ENCODE measurements at places on chromosomes 2 and 18.

DNA sequence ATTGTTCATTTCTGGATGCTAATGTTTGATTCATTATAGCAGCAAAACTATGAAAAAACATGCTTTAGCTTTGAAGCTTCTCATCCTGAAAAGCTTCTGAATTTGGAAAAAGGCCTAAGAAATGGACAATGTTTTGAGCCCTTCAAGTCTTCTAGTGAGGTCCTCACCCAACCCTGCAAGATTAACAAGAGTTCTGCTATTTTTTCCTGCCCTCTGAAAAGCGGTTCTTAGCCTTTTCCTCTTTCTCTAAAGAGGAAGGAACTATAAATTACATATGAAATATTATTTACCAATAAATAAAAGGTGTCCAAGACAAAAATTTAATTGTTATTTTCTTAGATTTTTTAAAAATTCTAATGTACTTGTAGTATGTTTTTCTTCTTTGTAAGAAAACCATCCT, 19.9 kb upstream of the CDH19 start:
- DNase-seq: no peak

DNA sequence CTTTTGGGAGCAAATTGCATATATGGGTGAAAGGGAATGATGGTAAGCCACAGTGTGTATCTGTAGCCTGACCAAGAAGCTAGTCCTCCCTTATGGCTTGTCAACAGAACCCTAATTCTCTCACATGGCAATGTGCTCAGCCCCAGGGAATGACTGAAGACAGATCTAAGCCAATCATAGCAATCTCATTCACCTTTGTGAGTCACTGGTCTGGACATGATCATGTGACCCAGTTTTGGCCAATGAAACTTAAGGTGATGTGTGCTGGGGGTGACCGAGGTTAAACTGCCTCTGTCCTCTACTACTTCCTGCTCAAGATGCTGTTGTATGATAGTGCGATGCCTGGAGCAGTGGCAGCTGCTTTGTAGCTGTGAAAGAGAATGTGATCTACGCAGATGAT, 491.2 kb upstream of the HS6ST1 start:
- DNase-seq: no peak

GRCh38 chr2:72271276-72271614, 123.6 kb upstream of the CYP26B1 start:
- DNase-seq: peak; percentile 45

- peak; percentile 36 for DNase-seq
Measured at GRCh38 chr2:23386339-23387220, 1.6 kb downstream of the KLHL29 start.

DNA sequence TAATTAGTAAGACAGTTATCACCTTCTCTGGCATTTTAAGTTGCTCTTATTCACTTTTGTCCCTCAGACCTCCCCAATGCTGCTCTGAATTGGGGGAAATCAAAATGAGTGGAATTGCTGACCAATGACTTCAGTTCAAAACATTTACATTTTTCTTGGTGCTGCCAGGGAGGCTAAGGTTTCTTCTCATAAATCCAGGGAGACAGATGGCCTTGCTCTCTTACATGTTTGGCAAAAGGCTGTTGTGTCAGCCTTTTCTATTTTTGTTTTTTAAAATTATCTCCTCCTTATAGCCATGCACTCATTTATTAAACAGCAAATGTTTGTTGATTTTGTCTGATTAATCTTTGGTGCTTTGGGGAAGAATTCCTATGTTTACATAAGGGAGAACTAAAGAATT, 82.0 kb downstream of the GALNT13 start:
- no peak for DNase-seq

DNA sequence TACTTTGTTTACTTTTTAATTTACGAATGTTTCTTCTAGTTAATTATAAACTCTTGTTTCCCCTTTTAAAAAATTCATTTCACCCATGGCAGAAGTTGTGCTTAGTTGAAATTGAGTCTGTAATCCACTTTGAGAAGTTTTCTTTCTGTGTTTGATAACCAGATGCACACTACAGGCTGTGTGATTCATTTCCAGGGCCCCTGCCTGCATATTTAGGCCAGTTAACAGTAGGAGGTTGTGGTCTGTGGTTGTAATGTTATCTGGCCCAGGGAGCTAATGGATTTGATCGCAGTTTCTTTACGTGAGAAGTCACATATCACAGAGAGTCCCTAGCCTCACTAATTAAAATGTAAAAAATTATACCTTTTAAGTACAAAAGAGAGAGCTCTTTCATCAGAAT, 3.3 kb downstream of the CDH7 start:
- DNase-seq: peak; percentile 26

GRCh38 chr2:28296904-28297303, 95.8 kb upstream of the FOSL2 start:
- peak; percentile 29 for DNase-seq

DNA sequence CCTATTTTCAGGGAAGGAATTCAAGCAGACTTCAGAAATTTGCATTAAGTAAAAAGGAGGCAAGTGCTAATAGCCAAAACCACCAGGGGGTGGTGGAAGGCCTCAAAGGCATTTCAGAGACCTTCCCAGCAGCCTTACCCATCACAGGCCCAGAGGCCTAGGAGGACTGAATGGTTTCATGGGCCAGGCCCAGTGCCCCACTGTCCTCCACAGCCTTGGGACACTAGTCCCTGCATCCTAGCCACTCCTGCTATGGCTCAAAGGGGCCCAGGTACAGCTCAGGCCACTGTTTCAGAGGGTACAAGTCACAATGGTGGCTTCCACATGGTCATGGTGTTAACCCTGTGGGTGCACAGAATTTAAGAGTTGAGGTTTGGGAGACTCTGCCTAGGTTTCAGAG, 58.6 kb upstream of the CHAC2 start:
- no peak for DNase-seq

DNA sequence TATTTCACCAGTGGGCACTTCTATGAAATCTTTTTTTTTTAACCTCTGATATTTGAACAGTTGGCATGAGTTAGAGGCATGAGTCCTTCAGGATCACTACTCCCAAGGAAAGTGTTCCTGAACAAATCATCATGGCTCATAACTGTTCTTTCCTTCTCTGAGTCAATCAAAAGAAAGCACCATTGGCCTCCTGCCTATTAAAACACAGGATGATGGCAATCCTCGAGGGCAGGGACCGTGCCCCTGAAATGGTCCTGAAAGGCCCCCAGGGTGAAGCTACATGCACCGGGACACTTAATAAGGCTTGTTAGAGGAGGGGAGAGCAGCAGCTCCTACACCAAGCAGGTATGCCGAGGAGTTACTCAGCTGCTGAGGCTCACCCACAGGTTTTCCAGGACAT, 43.5 kb downstream of the SLC14A2 start:
- peak; percentile 21 for DNase-seq

DNA sequence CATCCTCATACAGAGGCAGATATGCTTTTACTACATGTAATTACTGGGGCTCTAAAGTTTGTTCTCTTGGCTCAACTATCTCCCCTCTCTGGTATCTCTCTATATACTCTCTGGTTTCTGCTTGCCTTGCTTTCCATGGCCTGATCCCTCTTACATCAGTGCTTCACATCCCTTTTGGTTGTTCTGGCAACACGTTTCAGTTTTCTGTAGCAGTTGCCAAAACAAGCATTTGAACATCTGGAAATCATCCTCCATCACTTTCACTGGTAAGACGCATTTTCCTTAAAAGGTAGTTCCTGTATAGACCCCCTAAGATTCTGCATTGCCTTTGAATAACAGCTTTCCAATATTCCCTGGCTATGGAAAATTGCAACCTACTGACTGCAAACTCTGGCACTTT, 25.9 kb downstream of the COL5A2 start:
- DNase-seq: peak; percentile 70

GRCh38 chr2:117763804-117764203, 50.7 kb upstream of the DDX18 start:
- DNase-seq: no peak

GRCh38 chr18:60753753-60754152, 381.2 kb upstream of the MC4R start:
- no peak for DNase-seq

GRCh38 chr2:174994381-174994780, 10.8 kb downstream of the CHN1 start:
- no peak for DNase-seq

GRCh38 chr18:13175754-13176210, 42.8 kb upstream of the LDLRAD4 start:
- DNase-seq: no peak

DNA sequence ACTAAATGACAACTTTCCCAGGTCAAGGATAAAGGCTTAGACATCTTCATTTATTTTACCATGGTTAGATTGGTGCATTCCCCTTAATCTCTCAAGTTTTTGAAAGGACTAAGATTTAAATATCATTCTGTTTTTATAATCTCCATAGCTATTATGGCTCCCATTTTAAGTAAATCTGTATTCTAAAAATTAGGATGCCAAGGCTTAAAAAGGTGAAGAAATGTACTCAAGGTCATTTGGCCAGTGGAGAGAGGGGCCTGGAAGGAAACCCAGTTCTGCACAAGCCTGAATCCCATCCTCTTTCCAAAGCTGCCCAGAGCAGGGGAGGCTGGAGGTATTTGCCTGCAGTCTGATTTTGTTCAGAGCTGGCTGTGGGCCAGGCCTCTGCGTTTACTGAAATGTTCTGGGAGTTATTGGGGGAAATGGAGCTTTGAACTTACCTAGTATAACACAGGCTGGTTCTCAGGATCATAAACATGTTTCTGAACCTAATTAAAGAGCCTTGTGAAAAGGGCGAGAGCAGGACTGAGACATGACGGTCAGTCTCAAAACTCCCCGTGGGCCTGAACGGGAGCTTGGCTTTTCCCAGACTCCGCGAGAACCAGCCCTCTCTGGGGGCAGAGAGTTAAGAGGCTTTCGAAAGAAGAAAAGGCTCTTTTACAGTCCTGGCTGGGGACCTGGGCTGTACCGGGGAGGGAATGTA, 85.6 kb downstream of the DDX1 start:
- no peak for DNase-seq

DNA sequence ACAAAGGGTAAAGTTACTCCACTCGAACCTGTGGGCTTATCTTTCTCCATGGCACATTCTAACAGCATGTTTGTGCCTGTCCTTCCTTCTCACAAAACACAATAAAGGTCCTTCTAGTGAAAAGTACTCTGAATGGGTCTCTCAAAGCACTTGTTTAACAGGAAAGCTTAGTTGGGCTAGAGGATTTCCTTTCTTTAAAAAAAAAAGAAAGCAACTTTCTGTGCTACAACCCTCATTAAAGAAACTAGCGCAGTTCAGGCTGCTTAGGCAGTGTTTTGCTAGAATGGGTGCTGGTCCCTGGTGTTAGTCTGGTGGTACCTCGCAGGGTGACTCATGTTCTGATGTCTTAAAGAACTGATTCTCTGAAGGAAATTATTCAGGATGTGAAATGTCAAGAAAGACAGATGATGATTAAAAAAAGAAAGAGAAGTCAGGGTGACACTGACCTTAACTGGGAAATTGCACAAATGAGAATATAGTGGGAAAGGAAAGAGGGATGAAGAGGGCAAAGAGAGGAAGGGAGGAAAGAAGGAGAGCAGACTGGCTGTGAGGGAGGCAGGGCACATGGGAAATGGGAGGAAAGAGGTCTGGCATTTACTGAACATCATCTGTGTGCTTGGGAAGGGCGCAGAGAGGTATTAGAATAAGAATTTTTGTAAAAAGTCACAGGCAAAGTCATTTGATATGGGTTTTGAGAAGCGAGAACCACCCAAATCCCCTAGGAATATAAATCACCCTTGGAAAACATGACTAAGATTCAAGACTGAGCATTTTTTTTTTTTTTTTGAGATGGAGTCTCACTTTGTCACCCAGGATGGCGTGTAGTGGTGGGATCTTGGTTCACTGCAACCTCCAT, 74.9 kb downstream of the ATP8B1 start:
- peak; percentile 65 for DNase-seq

GRCh38 chr2:197086500-197086899, 160.0 kb upstream of the PGAP1 start:
- no peak for DNase-seq

- DNase-seq: no peak
Measured at GRCh38 chr2:225948903-225949302, 549.4 kb downstream of the NYAP2 start.

- no peak for DNase-seq
Measured at GRCh38 chr2:96354492-96354891, 18.9 kb downstream of the NCAPH start.

DNA sequence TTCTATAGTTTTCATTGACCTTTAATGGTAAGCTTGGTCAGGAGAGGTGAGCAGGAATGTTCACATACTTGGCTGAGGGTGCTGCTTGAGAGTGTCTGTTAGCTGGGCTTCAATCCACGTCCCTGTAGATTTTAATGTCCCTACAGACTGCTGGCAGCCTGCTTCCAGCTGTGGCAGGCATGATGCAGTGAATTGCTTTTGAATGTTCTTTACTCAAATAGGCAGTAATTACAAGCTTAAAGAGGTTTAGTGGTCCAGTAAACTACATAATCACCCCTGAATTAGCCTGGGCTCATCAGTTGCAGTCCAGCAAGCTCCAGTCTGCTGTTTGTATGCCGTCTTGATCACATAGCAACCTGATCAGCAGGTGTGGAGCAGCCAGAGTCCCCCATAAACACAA, 102.1 kb downstream of the MEIS1 start:
- no peak for DNase-seq

GRCh38 chr2:201205515-201205849, 22.5 kb downstream of the CASP10 start:
- no peak for DNase-seq

DNA sequence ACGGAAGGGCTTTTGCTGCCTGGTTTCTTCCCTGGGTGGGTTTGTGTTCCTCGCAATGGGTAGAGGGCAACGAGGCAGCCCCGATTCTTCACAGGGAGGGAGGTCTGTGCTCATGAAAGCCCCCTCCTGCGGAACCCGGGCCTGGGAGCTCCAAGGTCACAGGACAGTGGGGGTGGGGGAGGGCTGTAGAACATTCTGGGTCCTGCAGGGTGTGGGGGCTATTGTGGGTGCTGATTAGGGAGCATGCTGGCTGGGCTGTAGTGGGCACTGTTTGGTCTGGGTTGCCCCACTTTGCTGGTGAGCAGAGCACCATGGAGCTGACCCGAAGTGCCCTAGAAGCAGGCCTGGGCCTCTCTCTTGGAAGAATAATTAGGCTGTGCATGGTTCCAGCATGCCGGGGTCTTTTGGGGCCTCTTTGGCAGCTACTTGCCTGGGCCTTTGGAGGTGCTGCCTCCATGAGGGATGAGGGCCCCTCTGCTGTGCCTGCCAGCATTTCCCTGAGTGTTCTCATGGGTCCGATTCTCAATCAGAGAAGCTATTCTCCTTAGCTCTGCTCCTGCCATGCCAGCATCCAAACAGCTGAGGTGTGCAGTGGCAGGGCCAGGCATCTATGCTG, 232.2 kb upstream of the HS6ST1 start:
- no peak for DNase-seq

DNA sequence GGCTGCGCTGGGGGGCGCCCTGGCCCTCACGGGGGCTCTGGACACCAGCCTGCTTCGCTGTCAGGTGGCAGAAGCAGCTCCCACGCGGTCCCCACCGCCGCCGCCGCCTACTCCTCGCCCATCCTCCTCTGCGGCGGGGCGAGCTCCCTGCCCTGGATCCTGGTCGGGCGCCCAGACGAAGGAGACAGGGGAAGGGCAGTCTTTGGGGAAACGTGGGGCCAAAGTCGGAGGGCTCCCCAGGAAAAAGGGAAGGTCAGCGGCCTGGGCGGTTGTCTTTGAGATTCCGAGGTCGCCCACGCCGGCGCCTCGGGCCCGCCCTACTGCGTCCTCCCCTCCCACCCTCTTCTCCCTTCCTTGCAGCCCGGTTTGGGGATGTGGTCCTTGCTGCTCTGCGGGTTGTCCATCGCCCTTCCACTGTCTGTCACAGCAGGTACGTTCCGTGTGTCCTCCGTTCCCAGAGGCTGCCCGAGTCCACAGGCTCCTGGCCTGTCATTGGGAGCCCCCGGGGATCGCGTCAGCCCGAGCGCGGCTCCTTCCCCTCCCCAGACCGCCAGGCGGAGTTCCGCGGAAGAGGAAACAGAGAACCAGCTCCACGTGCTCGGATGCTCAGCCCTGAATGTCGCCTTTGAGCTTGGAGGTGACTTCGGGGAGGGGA, 800 bp downstream of the IL1RL2 start:
- peak; percentile 59 for DNase-seq

GRCh38 chr2:224850081-224850480, 133.9 kb upstream of the CCDC195 start:
- DNase-seq: peak; percentile 49

Data from iris pigment epithelial cell (primary cell).